ENCODE measurements at places on chromosomes 4 and X. TPM values are rescaled to one million over a fixed set of nuclear protein-coding genes. Genes with fewer than 3 reads are reported as not detected.

BEX5 gene
- 2.1 TPM for total RNA-seq

USP17L24 gene
- not detected for total RNA-seq

CLRN2 gene
- not detected for total RNA-seq

TRIM61 gene
- not detected for total RNA-seq

GLRA3 gene
- total RNA-seq, result not detected

SSX2 gene
- total RNA-seq, result not detected

RAI2 gene
- 3.5 TPM for total RNA-seq

MID1IP1 gene
- 33.3 TPM for total RNA-seq

SH3BP2 gene
- 75.2 TPM for total RNA-seq

VCX3A gene
- total RNA-seq, result not detected

JCHAIN gene
- 114 TPM for total RNA-seq

FGF13 gene
- 1.8 TPM for total RNA-seq

GLUD2 gene
- 0.89 TPM for total RNA-seq

ING2 gene
- 14.7 TPM for total RNA-seq

LIMCH1 gene
- total RNA-seq, result 7.2 TPM

NOX1 gene
- total RNA-seq, result 103 TPM

FATE1 gene
- total RNA-seq, result not detected

MAGEA2B gene
- total RNA-seq, result not detected

COX7B2 gene
- total RNA-seq, result not detected

GRPR gene
- 0.14 TPM for total RNA-seq

CMC4 gene
- 3.5 TPM for total RNA-seq

NUDT10 gene
- total RNA-seq, result 0.98 TPM

VSIG1 gene
- not detected for total RNA-seq

XAGE1B gene
- not detected for total RNA-seq

ZNF674 gene
- 4.2 TPM for total RNA-seq

HSFX4 gene
- total RNA-seq, result not detected

PCDH7 gene
- 2.6 TPM for total RNA-seq

GDPD2 gene
- 23.3 TPM for total RNA-seq

WDR17 gene
- total RNA-seq, result 0.89 TPM

S100P gene
- total RNA-seq, result 136 TPM

BMPR1B gene
- 0.21 TPM for total RNA-seq

IL3RA gene
- total RNA-seq, result 9.4 TPM

TXK gene
- total RNA-seq, result 1.8 TPM

LARP7 gene
- 36.8 TPM for total RNA-seq

VCX3B gene
- total RNA-seq, result not detected
